ENCODE measurements at places on chromosomes 2 and 18.

- DNase-seq, result no peak
- no peak overlapping the region for H3K27ac ChIP-seq
- no peaks in the 10 kb centered on the region for H3K4me1 ChIP-seq
- H3K36me3 ChIP-seq, result no peaks in the 10 kb centered on the region
These were observed 29.7 kb upstream of the CCDC178 start for GRCh38 chr18:33470216-33470615.

DNA sequence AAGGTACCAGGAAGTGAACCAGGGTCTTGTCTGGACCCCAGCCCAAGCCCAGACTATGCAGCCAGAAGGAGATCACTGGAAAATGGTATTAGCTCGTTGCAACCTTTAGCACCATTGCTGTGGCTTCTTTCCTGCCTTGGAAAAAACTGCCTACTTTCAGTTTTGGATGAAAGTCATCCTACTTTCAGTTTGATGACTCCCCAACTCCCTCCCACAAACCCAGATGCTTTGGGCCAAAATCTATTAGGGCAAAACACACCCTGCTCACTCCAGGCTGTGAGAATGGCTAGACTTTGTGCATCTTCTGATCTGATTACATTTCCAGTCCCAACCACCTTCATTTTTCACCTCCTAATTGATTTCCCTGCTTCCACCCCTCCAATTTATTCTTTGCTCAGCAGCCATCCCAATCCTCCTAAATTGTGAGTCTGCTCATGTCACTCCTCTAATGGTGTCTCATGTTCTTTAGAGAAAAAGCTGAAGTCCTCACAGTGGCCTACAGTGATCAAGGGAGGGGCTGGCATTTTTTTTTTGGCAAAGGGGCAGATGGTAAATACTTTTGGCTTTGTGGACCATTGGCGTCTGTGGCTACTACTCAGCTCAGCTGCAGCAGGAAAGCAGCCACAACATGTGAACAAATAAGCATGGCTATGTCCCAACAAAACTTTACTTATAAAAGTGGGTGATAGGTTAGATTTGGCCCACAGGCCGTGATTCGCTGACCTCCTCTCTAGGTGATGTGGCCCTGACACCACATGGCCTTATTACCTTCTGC, 368.7 kb downstream of the SLC4A3 start:
- no peaks in the 10 kb centered on the region for H3K4me1 ChIP-seq
- DNase-seq, result no peak
- H3K36me3 ChIP-seq, result no peaks in the 10 kb centered on the region
- H3K27ac ChIP-seq, result no peak overlapping the region

DNA sequence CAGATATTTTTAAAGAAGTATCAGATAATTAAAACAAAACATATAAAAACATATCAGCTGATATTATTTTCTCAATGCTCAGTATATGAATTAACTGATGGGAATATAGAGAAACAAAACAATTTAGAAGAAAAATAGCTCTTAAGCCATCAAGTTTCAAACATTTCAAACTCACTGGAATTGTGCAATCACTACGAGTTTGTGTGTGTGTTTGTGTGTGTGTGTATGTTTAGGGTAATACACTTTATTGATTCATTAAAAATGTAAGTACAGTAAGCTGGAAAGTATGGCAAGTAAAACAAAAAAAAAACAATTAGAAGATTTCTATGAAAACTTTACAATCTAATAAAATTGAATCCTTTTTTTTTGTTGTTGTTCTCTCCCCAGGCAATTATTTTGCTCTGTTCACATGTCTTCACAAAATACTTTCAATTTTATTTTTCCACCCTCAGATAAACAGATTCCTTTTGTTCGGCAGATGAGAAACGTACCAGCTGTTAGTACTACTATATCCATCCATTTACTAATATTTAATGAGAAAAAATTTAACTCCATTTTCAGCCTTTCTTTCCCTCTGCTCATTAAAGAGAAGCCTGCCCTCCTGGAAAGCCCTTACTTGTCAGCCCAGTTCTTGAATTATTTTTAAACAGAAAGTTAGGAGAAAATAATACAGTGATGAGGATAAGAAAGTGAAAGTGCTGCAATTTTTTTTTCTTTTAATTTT, 87.6 kb downstream of the SLC8A1 start:
- H3K4me1 ChIP-seq, result peaks cover 7% of the 10 kb centered on the region
- H3K27ac ChIP-seq, result no peak overlapping the region
- H3K36me3 ChIP-seq, result no peaks in the 10 kb centered on the region
- peak overlapping the region; percentile 36 for H3K4me3 ChIP-seq
- no peaks in the 10 kb centered on the region for H3K27me3 ChIP-seq

DNA sequence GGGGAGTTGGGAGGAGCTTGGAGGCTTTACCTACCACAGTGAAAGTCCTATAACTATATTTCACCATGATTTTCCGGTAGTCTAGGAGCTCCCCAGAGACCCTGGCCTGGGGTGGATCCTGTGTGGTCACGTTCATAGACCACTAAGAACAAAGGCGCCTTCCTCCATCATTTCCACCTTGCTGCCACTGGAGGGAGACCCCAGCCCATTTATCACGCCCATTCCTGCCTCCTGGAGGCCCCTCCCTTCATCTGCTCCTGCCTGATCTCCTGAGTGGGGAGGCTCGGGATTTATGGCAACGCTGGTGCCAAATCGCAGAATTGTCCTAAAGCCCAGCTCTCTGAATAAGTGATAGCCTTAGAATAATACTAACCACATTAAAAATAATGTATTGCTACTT, 507.6 kb upstream of the SPHKAP start:
- H3K4me3 ChIP-seq, result no peak overlapping the region
- H3K27ac ChIP-seq, result no peak overlapping the region
- H3K4me1 ChIP-seq, result no peaks in the 10 kb centered on the region
- no peak for DNase-seq
- no peaks in the 10 kb centered on the region for H3K36me3 ChIP-seq

- peaks cover 10% of the 10 kb centered on the region for H3K4me1 ChIP-seq
- no peaks in the 10 kb centered on the region for H3K27me3 ChIP-seq
- H3K4me3 ChIP-seq, result no peak overlapping the region
- no peak for DNase-seq
These were observed 86.3 kb downstream of the PMS1 start for GRCh38 chr2:189870381-189871085.

DNA sequence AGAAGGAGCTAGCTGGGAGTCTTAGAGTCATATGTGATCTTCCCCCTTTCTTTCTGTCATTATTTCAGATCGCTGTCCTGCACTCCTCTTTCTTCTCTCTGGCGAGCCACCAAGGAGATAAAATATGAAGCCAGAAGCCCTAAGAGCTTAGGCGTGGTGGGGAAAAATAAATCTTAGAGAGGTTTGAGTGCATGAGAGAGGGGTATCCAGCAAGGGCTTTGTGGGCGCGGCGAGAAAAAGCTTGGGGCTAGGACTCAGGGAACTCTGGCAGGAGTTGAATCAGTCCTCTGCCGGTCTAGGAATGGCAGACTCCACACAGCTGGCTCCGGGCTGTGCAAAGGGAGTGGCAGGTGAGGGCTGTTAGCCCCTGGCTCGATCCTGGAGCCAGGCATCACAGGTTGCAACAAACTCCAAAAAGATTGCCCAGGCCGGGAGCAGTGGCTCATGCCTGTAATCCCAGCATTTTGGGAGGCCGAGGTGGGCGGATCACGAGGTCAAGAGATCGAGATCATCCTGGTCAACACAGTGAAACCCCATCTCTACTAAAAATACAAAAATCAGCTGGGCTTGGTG, 20.1 kb upstream of the IGFBP5 start:
- no peak overlapping the region for H3K27ac ChIP-seq
- H3K36me3 ChIP-seq, result no peaks in the 10 kb centered on the region
- H3K4me3 ChIP-seq, result no peak overlapping the region
- H3K4me1 ChIP-seq, result no peaks in the 10 kb centered on the region

DNA sequence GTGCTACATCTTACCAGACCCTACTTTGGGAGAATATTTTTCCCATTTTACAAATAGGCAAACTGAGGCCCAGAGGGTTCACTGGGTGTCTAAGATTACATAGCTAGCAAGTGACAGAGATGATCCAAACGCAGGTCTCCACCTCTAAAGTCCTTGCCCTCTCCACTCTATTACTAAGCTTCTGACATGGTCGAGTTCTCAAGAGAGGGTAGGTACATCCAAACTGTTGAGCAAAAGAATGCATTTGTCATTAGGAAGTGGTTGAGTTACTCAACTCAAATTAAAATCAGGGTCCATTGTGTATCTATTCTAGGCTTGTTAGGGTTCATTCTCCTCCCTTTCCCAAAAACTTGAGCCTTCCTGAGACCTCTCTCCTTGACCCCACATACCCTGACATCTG, 680.6 kb upstream of the FANCL start:
- H3K27ac ChIP-seq, result no peak overlapping the region
- no peak for DNase-seq
- H3K27me3 ChIP-seq, result no peaks in the 10 kb centered on the region
- no peak overlapping the region for H3K4me3 ChIP-seq
- no peaks in the 10 kb centered on the region for H3K36me3 ChIP-seq
- no peaks in the 10 kb centered on the region for H3K4me1 ChIP-seq

DNA sequence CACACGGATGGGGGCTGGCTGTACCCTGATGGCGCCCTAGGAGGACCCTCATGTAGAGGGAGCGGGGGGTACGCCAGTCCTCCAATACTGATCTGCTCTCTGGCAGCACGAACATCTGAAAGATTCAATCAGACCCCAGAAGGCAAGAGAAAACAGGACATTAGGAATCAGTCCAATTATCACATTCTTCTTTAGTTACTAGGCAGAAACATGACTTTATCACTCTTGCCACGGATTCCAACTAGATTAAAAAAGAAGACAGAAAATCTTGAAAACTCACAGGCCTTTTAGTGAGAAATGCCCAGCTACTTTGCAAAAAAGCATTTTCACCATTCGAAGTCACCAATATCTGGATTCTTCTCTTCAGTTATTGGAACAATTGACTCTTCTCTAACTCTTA, 68.4 kb downstream of the ID2 start:
- H3K4me1 ChIP-seq, result no peaks in the 10 kb centered on the region
- no peak overlapping the region for H3K27ac ChIP-seq
- no peak for DNase-seq
- H3K27me3 ChIP-seq, result no peaks in the 10 kb centered on the region
- no peak overlapping the region for H3K4me3 ChIP-seq
- peaks cover 13% of the 10 kb centered on the region for H3K36me3 ChIP-seq

GRCh38 chr2:233125455-233126065, 65.4 kb downstream of the INPP5D start:
- no peak overlapping the region for H3K4me3 ChIP-seq
- DNase-seq, result no peak
- H3K27ac ChIP-seq, result no peak overlapping the region
- H3K27me3 ChIP-seq, result no peaks in the 10 kb centered on the region

DNA sequence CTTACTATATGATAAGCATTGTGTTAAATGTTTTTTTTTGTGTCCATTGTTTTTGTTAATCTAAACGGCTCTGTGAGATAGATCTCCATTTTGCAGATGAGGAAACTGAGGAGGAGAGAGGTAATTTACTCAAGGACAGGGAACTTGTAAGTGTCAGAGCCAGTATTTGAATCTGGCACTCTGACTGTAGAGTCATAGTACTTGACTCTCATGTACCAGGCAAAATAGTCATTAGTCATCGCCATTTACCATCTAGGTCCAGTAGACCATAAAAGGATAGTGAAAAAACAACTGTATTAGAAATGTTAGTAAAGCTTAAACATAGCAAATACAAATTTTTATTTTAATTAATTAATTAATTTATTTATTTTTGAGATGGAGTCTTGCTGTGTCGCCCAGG, 4.8 kb downstream of the PSMD14 start:
- peaks cover 36% of the 10 kb centered on the region for H3K36me3 ChIP-seq
- no peak overlapping the region for H3K4me3 ChIP-seq
- no peak for DNase-seq
- peaks cover 36% of the 10 kb centered on the region for H3K4me1 ChIP-seq
- H3K27ac ChIP-seq, result no peak overlapping the region

DNA sequence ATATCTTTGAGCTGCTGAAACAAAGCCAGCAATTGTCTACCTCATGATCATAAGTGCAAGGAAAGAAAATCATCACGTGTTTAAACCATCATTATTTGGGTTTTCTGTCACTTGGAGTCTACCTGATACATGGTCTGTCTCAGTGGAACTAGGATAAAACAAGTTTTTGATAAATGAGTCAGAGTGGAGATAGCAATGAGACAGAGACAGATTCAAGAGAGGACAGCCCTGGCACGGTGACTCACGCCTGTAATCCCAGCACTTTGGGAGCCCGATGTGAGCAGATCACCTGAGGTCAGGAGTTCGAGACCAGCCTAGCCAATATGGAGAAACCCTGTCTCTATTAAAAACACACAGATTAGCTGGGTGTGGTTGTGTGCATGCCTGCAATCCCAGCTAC, 93.8 kb downstream of the PMAIP1 start:
- H3K4me3 ChIP-seq, result no peak overlapping the region
- no peak for DNase-seq
- H3K27me3 ChIP-seq, result peaks cover 44% of the 10 kb centered on the region

- H3K4me1 ChIP-seq, result peaks cover 9% of the 10 kb centered on the region
- H3K27me3 ChIP-seq, result peaks cover 67% of the 10 kb centered on the region
- peak within 1 kb of the TSS; percentile 44 for H3K27ac ChIP-seq
- H3K36me3 ChIP-seq, result peaks cover 8% of the 10 kb centered on the region
- DNase-seq, result peak; percentile 56
These were observed at the start of gene ADCYAP1 for GRCh38 chr18:904218-905090. Gene ADCYAP1, plus strand, starts transcription at chr18:904871. Its CDS starts 516 bp downstream, at chr18:905387.
